ENCODE measurements at places on chromosomes 12 and 14.

GRCh38 chr12:121512561-121512960 lies 68.3 kb downstream of the KDM2B start:
- no peak for DNase-seq

- DNase-seq, result no peak
Measured at GRCh38 chr14:51056421-51056820, 38.5 kb downstream of the TRIM9 start.

DNA sequence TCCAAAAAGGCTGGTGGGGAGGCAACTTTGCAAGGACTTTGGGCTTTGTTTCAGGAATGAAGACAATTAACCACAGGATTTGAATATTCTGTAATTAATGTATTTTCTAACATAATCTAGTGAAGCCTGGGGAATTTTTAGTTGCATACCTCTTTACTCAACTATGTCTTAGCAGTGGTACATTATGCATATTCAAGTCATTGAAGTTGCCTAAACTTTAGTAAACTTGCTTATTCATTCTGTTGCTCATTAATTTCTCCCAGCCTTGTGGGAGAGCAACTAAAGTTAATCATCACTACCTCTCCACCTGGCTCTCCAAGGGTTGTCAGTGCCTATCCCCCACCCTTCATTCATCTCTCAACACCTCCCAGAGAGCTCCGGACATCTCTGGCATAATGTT lies 54.2 kb downstream of the IFNG-AS1 start:
- no peak for DNase-seq

DNA sequence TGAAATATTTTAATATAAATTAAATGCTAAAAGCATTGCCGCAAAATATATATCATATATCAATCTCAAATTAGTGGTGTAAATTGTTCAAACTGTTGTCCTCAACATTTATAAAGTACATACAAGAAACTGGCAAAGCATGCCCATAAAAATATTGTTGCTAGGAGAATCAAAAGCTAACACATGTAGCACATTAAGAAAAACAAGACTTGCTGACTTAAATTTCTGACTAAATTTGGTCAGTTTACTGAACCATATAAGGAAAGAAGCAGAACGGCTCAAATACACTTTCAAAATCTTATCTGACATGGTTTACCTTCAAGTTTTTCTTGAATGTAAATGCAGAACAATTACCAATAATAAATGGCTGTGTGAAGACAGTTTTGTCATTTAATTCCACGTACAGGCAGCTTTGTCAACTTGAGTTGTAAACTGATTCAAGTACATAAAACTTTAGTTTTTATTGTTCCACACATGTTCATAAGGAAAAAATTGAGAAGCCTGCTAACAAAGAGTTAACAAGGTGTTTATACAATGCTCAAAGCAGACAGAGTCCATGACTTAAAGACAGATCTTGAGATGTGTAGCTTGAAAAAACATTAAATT lies 50.4 kb downstream of the PPP1R12A start:
- DNase-seq, result no peak

DNA sequence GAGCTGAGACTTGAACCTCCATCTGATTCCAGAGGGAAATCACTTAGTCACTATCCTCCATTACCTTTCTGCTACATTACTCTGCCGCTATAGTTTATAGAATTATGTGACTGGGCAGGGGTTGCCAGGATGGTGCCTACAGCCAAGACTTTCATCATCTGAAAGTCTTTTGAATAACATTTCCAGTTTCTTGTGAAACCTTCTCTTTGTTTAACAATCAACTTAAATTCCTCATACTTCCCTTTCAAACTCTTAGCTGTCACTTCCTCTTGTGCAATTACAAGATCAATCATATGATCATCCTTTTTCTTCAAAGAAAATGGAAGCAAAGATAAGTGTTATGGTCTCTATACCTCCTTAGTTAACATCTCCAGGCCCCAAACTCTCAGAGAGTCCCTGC lies 25.4 kb upstream of the PELI2 start:
- DNase-seq, result no peak

- DNase-seq, result no peak
Measured at GRCh38 chr12:121519227-121519626, 61.6 kb downstream of the KDM2B start.

DNA sequence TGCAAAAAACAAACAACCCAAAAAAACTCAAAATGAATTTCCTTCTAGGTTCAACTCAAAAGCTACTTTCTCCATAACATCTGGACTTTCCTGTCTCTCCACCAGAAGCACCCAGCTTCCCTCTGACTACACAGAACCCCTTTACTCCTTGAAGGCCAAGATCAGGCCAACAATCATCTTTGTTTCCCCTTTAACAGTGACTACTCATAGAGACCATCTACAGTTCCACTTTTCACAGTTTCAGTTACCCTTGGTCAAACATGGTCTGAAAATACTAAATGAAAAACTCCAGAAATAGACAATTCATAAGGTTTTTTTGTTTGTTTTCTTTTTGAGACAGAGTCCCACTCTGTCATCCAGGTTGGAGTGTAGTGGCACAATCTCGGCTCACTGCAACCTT lies 11.8 kb downstream of the GCH1 start:
- DNase-seq, result no peak

DNA sequence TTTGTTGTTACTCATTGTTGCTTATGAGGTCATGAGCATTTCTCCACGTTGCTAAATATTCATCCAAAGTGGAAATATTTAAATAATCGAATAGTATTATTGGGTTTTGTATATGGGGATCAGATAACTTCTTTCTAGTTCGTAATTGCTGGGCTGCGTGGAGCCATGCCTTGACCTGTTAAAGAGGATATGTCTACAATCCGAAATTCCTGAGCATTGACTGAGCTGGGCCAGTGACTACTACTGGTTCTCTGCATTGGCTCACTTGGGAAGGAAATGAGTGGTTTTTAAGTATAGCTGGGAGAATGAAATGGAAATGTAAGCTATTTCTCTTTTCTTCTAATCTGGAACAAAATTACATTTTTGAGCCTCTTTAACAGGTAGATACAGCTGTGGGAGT lies 163.2 kb downstream of the RPL10L start:
- DNase-seq, result no peak

All from putamen (tissue), 1 donor.